Upper lobe of right lung (tissue), 1 donor: ENCODE measurements at places on chromosomes 12 and 14. TPM values are rescaled to one million over a fixed set of nuclear protein-coding genes. Genes with fewer than 3 reads are reported as not detected.
A peak's percentile ranks its signal among the peaks of the same experiment; 100 is the strongest.

GALNT16 gene
- total RNA-seq = 3.0 TPM

GPRC5A gene
- 886 TPM for total RNA-seq

CINP gene
- total RNA-seq = 34.4 TPM

MEG3 gene
- 15.6 TPM for total RNA-seq

SLC38A4 gene
- total RNA-seq = 1.9 TPM

KRT80 gene
- 8.6 TPM for total RNA-seq

ALDH1L2 gene
- total RNA-seq = 5.0 TPM

C14orf132 gene
- total RNA-seq = 63.1 TPM

IRAK4 gene
- total RNA-seq = 18.4 TPM

DLK1 gene
- total RNA-seq = not detected

PIK3C2G gene
- total RNA-seq = 0.69 TPM

GRCh38 chr14:22432348-22432976 is 156.6 kb downstream of the DAD1 start:
- no peaks in the 10 kb centered on the region for H3K36me3 ChIP-seq
- H3K4me3 ChIP-seq = no peak overlapping the region

GRCh38 chr14:70893858-70894291 is 13.4 kb upstream of the PCNX1 start:
- H3K4me3 ChIP-seq = no peak overlapping the region
- H3K36me3 ChIP-seq = no peaks in the 10 kb centered on the region
- H3K27me3 ChIP-seq = no peaks in the 10 kb centered on the region
- no peak overlapping the region for H3K27ac ChIP-seq
- peaks cover under 1% of the 10 kb centered on the region for H3K4me1 ChIP-seq

DNA sequence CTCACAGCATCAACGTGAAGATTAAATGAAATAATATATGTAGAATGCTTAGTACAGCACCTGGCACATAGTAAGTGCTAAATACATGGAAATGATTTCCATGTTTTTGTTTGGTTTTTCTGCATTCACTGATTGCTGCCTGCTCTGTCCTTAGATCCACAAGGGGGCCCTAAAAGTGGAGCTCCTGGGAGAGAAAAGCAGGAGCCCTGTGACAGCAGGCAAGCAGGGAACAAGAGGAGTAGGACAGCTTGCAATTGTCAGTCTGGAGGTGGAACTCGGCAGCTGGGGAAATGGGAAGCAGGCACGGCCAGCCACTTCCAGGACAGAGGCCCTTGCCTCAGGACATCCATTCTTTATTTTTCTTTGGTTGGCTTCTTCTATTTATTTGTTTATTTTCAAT is 292.9 kb downstream of the BMP4 start:
- no peaks in the 10 kb centered on the region for H3K4me1 ChIP-seq
- H3K27me3 ChIP-seq = no peaks in the 10 kb centered on the region
- no peak overlapping the region for H3K27ac ChIP-seq
- H3K36me3 ChIP-seq = no peaks in the 10 kb centered on the region

DNA sequence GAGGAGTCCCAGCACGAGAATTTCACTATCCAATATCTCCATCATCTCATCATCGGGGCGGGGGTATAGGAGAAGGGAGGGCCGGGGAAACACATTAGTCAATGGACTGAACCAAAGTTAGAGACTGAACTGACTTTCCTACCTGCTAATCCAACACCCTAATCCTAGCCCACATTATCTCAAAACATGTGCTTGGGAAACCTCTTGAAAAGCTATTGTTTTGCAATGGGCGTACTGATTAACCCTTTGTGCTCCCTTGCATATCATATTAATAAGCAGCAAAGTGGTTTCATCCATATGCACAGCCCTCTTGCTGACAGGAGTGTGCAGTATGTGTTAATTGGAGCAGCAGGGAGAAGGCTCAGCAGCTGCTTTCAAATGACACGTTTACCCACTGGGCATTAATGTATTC is 125.7 kb upstream of the GRIP1 start:
- H3K4me1 ChIP-seq = no peaks in the 10 kb centered on the region
- H3K4me3 ChIP-seq = no peak overlapping the region
- H3K27ac ChIP-seq = no peak overlapping the region
- no peak for DNase-seq

DNA sequence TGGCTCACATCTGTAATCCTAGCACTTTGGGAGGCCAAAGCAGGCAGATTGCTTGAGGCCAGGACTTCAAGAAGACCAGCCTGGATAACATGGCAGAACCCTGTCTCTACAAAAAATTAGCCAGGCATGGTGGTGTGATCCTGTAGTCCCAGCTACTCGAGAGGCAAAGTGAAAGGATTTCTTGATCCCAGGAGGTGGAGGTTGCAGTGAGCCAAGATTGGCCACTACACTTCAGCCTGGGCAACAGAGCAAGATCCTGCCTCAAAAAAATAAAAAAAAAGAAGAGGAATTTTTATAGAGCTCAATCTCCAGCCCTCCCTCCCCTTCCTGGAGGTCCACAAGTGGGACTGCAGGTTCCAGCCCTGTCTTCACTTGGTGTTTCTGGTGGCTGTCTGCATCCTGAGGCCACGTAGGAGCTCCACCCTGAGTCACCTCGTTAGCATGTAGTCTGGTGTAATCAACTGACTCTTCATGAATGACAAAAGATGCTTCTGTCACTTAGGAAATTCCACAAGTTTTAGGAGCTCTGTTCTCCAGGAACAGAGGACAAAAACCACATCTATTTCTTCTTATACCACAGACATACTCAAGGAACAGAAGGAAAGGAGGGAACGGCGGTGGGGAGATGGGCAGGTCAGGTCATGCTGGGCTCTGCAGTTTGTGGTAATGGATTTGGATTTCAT is 16.2 kb downstream of the CCDC62 start:
- H3K27ac ChIP-seq = no peak overlapping the region
- H3K36me3 ChIP-seq = no peaks in the 10 kb centered on the region
- no peaks in the 10 kb centered on the region for H3K4me1 ChIP-seq
- H3K4me3 ChIP-seq = no peak overlapping the region
- DNase-seq = no peak

DNA sequence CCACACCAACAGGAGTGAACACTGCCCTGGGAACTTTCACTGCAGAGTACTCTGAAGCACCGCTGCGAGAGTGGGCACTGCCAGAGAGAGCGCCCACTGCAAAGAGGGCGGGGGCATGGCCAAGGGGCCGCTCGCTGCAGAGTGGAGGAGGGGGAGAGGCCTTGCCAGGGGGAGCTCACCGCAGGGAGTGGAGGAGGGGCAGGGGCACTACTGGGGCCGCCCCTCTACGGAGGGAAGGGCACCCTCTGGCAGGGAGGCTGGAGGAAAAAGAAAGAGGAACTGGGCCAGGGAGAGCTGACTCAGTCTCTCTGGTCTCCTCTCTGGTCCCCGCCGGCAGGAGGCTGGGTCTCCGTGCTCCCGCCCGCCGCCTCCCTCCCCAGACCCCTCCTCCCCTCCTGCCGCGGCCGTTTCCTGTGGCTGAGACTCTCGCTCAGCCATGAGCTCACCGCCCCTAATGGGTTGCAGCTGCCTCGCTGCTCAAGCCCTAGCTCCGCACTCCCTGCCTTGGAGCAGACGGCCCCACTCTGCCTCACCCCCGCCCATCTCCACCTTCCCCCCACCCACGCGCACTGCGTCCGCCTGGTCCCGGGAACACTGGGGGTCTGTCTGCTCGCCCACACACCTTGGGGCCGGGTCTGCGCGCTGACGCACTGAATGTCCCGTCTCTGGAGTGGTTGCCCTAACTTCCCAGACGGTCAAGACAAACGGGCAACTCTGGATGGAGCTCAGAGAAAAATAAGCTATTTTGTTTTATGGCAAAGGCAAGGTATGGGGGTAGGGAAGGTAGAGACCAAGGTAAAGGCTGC is 1.3 kb downstream of the ARHGEF40 start:
- H3K27me3 ChIP-seq = no peaks in the 10 kb centered on the region
- H3K4me1 ChIP-seq = peaks cover 26% of the 10 kb centered on the region

- H3K4me3 ChIP-seq = no peak overlapping the region
- no peaks in the 10 kb centered on the region for H3K4me1 ChIP-seq
- H3K36me3 ChIP-seq = no peaks in the 10 kb centered on the region
- H3K27me3 ChIP-seq = no peaks in the 10 kb centered on the region
- no peak for DNase-seq
These were observed 357.0 kb downstream of the BCAT1 start for GRCh38 chr12:24591715-24592440.

DNA sequence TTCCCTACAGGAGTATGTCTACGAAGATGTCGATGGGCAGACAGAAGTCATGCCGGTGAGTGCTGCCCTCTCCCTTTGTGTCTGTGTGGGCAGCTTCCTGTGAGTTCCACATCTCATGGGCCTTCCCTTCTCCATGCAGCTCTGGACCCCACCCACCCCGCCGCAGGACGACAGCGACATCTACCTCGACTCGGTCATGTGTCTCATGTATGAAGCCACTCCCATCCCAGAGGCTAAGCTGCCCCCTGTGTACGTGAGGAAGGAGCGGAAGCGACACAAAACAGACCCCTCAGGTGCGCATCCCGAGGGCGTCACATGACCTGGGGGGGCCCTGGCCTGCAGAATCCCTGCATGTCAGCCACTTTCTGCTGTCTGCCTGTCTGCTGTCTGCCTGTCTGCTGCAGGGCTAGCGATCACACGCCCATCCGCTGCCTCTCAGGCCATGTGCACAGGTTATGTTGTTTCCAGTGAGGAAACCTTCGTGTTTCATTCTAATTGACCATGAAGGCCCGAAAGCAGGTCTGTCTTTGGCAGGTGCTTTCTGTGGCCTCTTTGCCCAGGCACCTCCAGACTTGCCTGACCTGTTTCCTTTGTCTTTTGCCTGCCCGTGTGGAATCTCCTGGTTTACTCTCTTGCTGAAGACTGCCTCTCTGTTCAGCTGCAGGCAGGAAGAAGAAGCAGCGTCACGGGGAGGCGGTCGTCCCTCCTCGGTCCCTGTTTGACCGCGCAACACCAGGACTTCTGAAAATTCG is 95.1 kb downstream of the EP400 start:
- H3K4me1 ChIP-seq = no peaks in the 10 kb centered on the region
- peaks cover 78% of the 10 kb centered on the region for H3K36me3 ChIP-seq
- no peak overlapping the region for H3K4me3 ChIP-seq
- no peaks in the 10 kb centered on the region for H3K27me3 ChIP-seq

- no peaks in the 10 kb centered on the region for H3K27me3 ChIP-seq
- no peak overlapping the region for H3K27ac ChIP-seq
- H3K36me3 ChIP-seq = no peaks in the 10 kb centered on the region
- no peak for DNase-seq
- H3K4me1 ChIP-seq = peaks cover 27% of the 10 kb centered on the region
These were observed 15.7 kb upstream of the TMEM119 start for GRCh38 chr12:108613548-108613947.

GRCh38 chr14:21791749-21792148 is 118.1 kb upstream of the OR4E1 start:
- H3K27me3 ChIP-seq = no peaks in the 10 kb centered on the region
- no peak overlapping the region for H3K4me3 ChIP-seq
- no peak for DNase-seq
- no peaks in the 10 kb centered on the region for H3K36me3 ChIP-seq

DNA sequence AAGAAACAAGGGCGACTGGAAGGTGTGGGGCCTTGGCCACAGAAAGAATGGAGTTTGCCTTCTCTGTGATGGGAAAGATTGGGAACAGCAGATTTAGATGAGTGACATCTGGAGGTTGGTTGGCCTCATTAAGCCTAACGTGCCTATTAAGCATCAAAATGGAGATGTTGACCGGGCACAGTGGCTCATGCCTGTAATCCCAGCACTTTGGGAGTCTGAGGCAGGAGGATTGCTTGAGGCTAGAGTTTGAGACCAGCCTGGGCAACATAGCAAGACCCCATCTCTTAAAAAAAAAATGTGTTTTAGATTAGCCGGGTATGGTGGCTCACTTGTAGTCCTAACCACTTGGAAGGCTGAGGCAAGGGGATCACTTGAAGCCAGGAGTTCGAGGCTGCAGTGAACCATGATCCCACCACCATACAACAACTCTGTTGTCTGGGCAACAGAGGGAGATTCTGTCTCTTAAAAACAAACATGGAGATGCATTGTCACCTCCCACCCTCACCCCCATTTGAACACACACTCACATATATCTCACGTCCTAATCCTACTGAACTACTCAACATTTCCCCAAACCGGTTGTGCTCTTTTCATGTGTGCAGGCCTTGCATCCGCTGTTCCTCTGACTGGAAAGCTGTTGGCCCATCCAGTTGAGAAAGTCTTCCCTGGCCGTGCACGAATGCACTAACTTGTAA is 172.1 kb downstream of the ETV6 start:
- no peaks in the 10 kb centered on the region for H3K36me3 ChIP-seq
- H3K4me3 ChIP-seq = no peak overlapping the region
- no peaks in the 10 kb centered on the region for H3K27me3 ChIP-seq
- H3K27ac ChIP-seq = no peak overlapping the region
- no peak for DNase-seq

DNA sequence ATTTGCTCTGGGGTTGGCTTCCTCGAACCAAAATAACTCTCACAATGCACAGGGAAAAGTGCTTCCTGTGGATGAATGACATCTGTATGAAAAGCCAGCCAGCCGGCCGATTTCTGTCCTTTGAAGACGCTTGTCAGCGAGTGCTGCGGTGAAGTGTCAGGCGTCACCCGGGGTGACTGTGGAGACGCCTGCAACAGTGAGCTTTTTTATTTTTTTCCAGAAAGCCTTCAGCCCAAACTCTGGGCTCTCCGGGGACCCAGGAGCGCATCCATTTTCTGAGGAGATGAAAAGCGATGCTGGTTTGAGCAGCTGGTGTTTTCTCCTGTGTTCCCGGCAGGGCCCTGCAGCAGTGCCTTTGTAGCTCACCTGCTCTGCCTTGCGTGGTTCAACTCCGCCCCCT is 147.9 kb upstream of the MYL2 start:
- no peak overlapping the region for H3K27ac ChIP-seq
- no peaks in the 10 kb centered on the region for H3K4me1 ChIP-seq
- peaks cover 9% of the 10 kb centered on the region for H3K27me3 ChIP-seq
- no peak overlapping the region for H3K4me3 ChIP-seq
- DNase-seq = peak; percentile 48

DNA sequence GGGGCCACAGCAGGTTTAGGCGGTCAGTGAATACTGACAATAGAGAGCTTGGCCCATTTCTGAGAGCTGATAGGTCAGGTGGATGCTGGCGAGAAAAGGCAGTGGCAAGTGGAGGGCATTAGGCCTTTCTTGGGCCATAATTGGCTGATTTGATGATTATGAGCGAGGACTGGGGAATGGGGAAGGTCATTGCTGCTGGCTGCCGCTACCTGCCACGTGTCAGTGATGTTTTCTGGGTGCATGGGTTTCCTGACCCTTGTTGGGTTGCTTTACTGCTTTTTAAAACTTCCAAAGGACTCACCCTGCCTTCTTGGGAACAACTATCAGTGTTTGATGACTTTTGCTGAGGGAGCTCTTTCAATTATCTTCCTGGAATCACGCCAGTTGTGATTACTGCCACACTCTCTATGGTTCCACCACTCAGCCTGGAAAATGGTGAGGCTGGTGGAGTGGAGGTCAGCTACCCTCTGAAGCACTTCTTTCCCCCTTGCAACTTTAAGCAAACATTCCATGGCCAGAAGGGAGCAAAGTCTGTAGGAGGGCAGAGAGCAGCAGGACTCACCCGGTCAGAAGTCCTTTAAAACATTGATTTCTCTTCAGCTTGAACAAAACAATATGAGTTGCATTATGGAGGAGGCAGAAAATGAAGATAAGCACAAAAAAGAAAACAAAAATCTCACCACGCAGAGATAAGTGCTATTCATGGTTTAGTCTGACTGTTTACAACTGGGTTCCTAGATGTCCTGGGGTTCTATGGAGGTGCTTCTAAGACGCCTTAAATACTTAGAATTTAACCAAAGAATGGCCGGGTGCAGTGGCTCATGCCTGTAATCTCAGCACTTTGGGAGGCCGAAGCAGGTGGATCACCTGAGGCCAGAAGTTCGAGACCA is 12.1 kb upstream of the SLC10A1 start:
- DNase-seq = no peak
- no peak overlapping the region for H3K4me3 ChIP-seq
- no peak overlapping the region for H3K27ac ChIP-seq
- no peaks in the 10 kb centered on the region for H3K27me3 ChIP-seq
- no peaks in the 10 kb centered on the region for H3K36me3 ChIP-seq

- no peaks in the 10 kb centered on the region for H3K36me3 ChIP-seq
- no peaks in the 10 kb centered on the region for H3K4me1 ChIP-seq
- no peak for DNase-seq
These were observed 155.8 kb upstream of the PKP2 start for GRCh38 chr12:33052141-33053051.
